ENCODE measurements at places on chromosomes 1 and 21.

DNA sequence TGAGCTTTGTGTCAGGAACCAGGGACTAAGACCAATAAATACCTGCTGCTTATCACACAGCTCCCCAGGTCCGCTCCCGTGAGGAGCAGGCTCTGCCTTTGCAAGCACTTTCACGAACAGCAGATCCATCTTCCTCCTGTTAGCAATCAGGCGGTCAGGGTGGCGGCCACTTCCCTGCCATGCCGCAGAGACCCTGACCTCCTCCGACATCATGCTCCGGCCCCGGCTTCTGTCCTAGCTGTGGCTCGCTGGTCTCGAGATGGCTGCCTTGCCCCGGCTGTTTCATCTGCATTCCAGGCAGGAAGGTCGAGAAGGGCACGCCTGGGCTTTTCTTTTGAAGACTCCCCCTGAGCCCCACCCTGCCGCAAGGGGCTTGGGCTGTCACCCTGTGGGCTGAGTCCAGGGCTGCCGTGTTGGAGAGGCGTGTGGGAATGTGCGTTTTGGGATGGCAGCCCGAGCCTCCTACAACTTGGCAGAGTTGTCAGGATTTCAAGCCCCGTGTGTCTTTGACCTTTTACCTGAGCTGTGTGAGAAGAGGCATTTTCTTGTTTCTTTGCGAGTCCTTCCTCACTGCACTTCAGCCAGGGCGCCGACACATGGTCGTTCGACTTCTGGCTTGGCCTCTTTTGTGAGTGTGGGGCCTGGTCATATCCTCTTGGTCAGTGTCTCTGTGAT is 59.5 kb downstream of the AGPAT3 start:
- no peak for DNase-seq

GRCh38 chr1:56235909-56236510 is 343.4 kb downstream of the PLPP3 start:
- DNase-seq, result no peak

GRCh38 chr21:28237661-28238060 is 755.0 kb downstream of the LTN1 start:
- no peak for DNase-seq

DNA sequence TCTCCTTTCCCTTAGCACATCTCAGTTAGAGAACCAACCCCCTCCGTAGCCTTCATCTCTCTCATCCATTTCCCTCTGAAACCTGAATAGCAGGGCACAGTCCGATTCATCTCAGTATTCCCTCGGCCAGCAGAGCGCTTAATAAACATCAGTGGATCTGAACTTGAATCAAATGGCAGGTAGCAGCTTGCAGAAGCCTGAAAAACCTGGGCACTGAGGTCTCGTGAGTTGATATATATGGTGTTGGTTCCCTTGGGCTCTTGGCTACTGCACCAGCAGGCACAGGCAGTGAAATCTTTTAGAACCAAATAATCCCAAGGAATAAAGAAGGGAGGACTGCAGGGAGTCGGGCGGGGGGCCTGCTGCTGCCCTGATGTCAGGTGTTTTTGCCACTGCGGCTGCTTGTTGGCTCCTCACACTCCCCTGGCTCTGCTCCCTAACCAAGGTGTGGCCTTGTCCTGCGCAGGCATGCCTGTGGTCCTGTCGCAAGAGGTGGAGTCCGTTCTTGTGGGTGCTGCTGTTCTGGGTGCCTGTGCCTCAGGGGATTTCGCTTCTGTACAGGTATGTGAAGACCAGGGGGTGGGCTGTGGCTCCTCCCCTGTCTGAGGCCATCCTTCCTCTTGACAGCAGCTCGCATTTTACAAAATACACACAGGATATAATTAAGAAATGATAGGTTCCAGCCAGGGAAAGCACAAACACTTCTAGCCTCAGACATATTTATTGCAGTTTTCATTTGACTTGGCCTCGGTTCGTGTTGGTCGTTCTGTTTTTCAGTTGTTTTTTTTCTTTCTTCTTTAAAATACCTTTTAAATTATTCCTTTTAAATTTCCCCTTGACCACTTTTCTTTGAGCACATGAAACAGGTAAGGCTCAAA is 140.9 kb upstream of the HOOK1 start:
- DNase-seq, result no peak
